ENCODE measurements at places on chromosomes 5 and 9. TPM values are rescaled to one million over a fixed set of nuclear protein-coding genes. Genes with fewer than 3 reads are reported as not detected.

Gene IFNA2
- not detected for polyA plus RNA-seq

Gene SMIM3
- 22.9 TPM for polyA plus RNA-seq

Gene HTR4
- polyA plus RNA-seq: 1.3 TPM

Gene ISL1
- polyA plus RNA-seq: not detected

Gene MYO10
- 2.1 TPM for polyA plus RNA-seq

Gene SLC27A6
- polyA plus RNA-seq: 27.8 TPM

Gene DMRT3
- polyA plus RNA-seq: not detected

Gene GRM6
- polyA plus RNA-seq: under 0.01 TPM

Gene ZBED3
- 5.7 TPM for polyA plus RNA-seq

Gene CCDC180
- polyA plus RNA-seq: 3.2 TPM

Gene LHX2
- polyA plus RNA-seq: 0.07 TPM

Gene SLC2A6
- polyA plus RNA-seq: 3.7 TPM

Gene OR2Y1
- not detected for polyA plus RNA-seq

Gene KIF3A
- 4.2 TPM for polyA plus RNA-seq

Gene NCBP1
- polyA plus RNA-seq: 10.3 TPM

Gene SLC36A2
- 0.14 TPM for polyA plus RNA-seq

Gene NEUROG1
- polyA plus RNA-seq: not detected

Gene ZER1
- polyA plus RNA-seq: 34.7 TPM

Gene GFPT2
- 5.7 TPM for polyA plus RNA-seq

Gene RASGRF2
- polyA plus RNA-seq: 2.7 TPM

Gene LRRC19
- not detected for polyA plus RNA-seq

Gene KIF4B
- polyA plus RNA-seq: not detected

Gene MSH3
- 4.2 TPM for polyA plus RNA-seq

Gene KCNIP1
- polyA plus RNA-seq: 0.11 TPM

Gene MZB1
- 0.38 TPM for polyA plus RNA-seq

Gene TRAF1
- polyA plus RNA-seq: 3.9 TPM

Gene TMEM232
- 0.63 TPM for polyA plus RNA-seq

Gene SPATA31A3
- not detected for polyA plus RNA-seq

Gene IFNB1
- not detected for polyA plus RNA-seq

Gene QRFP
- 0.05 TPM for polyA plus RNA-seq

Gene RETREG1
- polyA plus RNA-seq: 114 TPM

Gene SLC4A9
- polyA plus RNA-seq: 0.05 TPM

Gene OCLN
- polyA plus RNA-seq: 1.2 TPM

Gene GABRP
- polyA plus RNA-seq: 0.11 TPM

Gene CTSL
- 150 TPM for polyA plus RNA-seq

Gene TLX3
- not detected for polyA plus RNA-seq

Gene RANBP3L
- 1.0 TPM for polyA plus RNA-seq

Gene FXN
- 18.1 TPM for polyA plus RNA-seq

Gene CAVIN4
- 14.9 TPM for polyA plus RNA-seq

Gene AQP7
- polyA plus RNA-seq: 161 TPM

Gene PCDHB8
- polyA plus RNA-seq: 0.84 TPM

Gene CER1
- not detected for polyA plus RNA-seq

Gene GPR150
- polyA plus RNA-seq: 0.09 TPM

Gene CSF1R
- polyA plus RNA-seq: 4.5 TPM

Gene GTF3C5
- 39.2 TPM for polyA plus RNA-seq

Data from right cardiac atrium (tissue), 5 donors.